ENCODE measurements at places on chromosomes 16 and 17. TPM values are rescaled to one million over a fixed set of nuclear protein-coding genes. Genes with fewer than 3 reads are reported as not detected.

Gene BRIP1
- 3.9 TPM for total RNA-seq

Gene EVI2A
- 4.9 TPM for total RNA-seq

Gene NUPR1
- 107 TPM for total RNA-seq

Gene TPSAB1
- 17.7 TPM for total RNA-seq

Gene TNFRSF13B
- total RNA-seq = not detected

Gene CALB2
- total RNA-seq = 6.9 TPM

Gene ARL5C
- total RNA-seq = not detected

Gene TEX14
- total RNA-seq = 14.3 TPM

Gene TNK1
- 9.9 TPM for total RNA-seq

All from prostate gland (tissue), 2 donors.